GM06990 (cell line): ENCODE measurements at places on chromosomes 13 and 19.
A peak's percentile ranks its signal among the peaks of the same experiment; 100 is the strongest.

DNA sequence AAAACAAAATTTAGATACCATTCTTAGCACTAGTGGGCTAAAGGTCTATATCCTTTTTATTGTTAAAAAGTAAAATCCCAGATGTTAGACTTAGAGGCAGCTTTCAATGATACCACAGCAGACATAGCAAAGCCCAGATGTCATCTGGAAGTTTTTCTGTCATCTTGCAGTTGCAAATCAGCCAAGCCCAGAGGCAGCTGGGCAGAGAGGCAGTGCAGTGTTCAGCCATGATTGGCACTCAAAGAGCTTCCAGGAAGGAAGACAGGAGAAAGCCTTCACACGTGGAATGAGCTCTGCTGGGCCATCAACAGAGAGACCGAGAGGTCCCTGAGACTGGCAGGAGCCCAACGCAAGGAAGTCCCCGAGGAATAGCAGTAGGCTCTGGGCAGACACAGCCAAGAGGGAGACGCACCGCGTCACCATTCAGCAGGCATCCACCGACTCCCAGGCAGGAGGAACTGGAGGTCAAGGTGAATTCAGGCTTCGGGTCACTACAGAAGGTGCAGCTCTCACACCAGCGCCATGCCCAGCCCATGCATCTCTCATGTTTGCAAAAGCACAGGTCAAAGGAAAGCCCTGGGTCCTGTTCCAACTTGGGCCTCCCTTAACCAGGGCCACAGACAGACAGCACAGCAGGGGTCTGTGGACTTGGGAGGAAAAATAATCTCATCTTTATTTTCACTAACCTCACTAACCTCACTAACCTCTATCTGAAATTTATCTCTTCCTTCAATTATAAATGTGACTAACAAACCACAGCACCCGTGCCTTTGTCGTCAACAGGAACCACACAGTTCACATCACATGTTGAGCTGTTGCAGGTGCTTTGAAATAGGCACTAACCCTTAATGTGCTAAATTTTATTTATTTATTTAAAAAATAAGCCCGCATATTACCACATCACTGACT is 54.9 kb downstream of the TUBGCP3 start:
- no peak for DNase-seq

- DNase-seq, result peak; percentile 0
Observed at GRCh38 chr19:27746691-27747380, 1466.1 kb downstream of the UQCRFS1 start.

- DNase-seq, result no peak
Observed at GRCh38 chr19:2523630-2524311, 47.8 kb downstream of the GADD45B start.

GRCh38 chr13:23923031-23923430 is 25.7 kb upstream of the C1QTNF9B start:
- no peak for DNase-seq

- DNase-seq, result peak; percentile 80
Observed at GRCh38 chr19:11324079-11324661, 15.3 kb downstream of the RAB3D start.

DNA sequence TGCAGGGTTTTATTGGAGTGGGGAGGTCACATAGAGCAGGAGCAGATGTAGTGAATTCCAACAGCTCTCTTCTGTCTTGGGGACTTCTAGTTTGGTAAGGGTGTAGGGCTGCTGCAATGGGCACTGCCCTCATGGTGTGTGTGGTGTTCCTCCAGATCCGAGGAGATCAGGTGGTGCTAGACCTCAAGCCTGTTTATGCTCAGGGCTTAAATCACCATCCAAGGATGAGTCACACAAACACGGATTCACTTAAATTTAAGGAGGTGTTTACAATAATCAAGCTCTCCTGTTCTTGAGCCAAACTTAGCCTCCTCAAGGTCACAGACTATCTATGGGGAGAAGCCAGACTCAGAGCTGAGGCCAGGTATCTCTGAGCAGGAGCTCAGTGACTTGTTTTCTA is 23.0 kb downstream of the HS6ST3 start:
- DNase-seq, result no peak

DNA sequence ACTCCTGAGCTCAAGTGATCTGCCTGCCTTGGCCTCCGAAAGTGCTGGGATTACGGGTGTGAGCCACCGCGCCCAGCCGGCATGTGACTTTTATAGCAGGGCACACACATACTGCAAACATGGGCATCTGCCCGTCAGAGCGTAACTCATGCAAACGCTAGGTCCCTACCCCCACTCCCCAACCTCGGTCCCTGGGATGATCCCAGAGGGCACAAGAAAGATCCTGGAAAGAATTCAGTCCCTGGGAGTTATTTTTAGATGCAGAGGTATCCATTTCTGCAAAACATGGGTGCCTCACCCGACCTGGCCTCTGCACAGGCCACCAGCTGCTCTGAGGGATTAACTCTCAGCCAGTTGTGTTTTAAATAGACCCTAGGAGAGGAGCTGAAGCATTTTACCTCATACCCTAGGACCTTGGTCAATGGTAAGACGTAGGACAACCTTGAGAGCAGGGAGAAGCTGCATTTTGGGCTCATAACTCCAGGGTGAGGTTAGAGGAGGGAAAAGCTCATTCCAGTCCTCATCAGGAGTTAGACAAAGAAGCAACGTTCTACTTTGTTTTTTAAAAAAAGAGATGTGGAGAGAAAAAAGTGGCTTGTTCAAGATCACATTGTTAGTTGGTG is 10.8 kb downstream of the TMEM38A start:
- DNase-seq, result no peak

- no peak for DNase-seq
Observed at GRCh38 chr13:32114284-32114950, 82.8 kb downstream of the FRY start.

GRCh38 chr13:89115307-89115706 is 1444.1 kb downstream of the SLITRK5 start:
- DNase-seq, result no peak

DNA sequence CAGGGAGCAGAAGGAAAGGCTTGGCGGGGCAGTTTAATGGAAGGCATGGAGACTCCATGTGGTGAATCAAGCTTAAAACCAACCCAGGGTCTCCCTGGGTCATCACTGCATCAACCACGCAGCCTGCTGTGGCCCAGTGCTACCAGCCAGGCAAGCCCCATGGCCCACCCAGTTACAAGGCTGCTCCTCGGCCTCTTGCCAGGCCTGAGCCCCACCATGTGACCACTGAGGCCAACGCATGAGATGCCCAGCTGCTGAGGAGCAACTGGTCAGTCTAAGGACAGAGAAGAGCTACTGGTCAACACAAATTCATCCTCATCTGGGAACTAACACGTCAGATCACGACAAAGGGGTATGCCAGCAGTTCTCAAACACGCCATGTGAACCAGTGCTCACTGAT is 15.4 kb upstream of the KPTN start:
- DNase-seq, result no peak

- DNase-seq, result no peak
Observed at GRCh38 chr19:3642987-3643673, 16.5 kb upstream of the CACTIN start.

DNA sequence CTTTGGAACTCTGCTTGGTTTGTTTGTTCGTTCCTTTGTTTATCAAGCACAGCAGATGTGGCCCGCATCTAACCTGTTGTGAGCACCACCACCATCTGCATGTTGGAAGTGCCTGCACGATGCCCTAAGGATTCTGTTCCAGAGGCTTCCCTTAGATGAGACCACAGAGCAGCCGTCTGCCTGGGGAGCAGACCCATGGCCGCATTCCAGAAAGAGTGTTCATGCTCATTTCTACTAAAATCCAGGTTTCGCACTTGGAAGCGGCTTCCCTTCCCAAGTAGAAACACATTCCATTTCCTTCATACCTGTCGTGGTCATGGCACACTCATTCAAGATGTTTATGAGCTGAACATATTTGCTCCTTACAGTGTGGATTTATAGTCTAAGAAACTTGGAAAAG is 27.2 kb downstream of the COL4A2 start:
- no peak for DNase-seq

DNA sequence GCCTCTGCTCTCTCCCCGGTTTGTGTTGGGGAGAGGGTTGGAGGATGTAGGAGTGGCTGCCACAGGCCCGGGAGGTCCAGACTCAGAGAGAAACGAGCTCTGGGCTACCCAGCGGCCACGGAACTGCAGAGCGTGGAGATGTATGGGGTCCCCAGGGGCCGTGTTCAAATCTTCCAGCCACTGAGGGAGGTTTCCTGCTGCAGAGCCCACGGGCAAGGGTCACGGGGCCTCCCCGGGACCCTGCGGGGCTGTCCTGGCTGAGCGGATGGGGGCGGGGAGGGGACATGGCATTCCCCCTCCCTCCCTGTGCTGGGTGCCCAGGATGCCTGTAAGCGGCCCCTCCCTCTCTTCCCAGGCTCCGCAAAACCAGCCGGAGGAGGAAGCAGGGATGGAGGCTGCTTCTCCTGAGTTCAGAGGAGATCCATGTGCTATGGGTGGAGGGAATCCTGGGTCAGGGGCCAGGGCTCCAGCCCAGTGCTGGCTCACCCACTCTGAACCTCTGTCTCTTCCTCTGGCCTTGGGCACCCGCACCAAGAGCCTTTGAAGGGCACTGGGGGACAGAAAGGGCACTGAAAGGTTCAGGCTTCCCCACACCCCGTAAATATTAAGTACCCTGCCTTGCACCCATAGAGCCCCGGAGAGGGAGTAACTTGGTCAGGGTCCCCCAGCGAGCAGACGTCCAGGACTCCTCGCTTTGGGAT is 22.6 kb downstream of the SMIM24 start:
- DNase-seq, result no peak

- DNase-seq, result no peak
Observed at GRCh38 chr13:113740661-113741060, 18.4 kb upstream of the TMEM255B start.

- no peak for DNase-seq
Observed at GRCh38 chr13:111622051-111622531, 301.6 kb downstream of the TEX29 start.

GRCh38 chr13:48579165-48579918 is 46.5 kb upstream of the RCBTB2 start:
- peak; percentile 86 for DNase-seq

DNA sequence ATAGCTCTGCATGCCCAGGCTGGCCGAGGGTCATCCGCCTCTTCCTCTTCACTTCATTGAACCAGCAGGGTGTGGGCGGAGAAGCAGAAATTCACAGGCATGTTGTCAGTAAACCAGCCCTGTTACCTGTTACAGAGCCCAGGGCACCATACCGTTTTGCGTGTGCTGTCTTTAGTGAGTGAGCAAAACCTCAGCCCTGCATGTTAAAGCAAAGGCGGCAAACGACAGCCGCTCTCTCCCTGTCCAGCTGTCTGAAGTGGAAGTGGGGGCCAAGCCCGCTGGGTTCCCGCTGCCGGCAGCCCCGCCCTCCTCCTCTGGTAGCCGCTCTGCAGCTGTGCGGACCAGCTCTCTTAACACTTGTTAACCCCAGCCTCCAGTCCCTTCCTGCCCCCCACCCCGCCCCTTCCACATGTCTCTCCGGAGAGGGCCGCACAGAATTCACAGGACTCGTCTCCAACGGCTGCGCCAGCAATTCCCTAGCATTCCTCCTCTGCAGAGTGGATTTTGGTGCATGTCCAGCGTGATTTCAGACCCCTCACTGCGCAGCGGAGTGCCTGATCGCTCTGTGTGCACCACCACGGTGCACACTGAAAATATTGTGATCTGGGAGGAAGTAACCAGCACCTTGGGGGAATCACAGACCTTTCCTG is 12.7 kb downstream of the KLHL26 start:
- DNase-seq, result no peak

DNA sequence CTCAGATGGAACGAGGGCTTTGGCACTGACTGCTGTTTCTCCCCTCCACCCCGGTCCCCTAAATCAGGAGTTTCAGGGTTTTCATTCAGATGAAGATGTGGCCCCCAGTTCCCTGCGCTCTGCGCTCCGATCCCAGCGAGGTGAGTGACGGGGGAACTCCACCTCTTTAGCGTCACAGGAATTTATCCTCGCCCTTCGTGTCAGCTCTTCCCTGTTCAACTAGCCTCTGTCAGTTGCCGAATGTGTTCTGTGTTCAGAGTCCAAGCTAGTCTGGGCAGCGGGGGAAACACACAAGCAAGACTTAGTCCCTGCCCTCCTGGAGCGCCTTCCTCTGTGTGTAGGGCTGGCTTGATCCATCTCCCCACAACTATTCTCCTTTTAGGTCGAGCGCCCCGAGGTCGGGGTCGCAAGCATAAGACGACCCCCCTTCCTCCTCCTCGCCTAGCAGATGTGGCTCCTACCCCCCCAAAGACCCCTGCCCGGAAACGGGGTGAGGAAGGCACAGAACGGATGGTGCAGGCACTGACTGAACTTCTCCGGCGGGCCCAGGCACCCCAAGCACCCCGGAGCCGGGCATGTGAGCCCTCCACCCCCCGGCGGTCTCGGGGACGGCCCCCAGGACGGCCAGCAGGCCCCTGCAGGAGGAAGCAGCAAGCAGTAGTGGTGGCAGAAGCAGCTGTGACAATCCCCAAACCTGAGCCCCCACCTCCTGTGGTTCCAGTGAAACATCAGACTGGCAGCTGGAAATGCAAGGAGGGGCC is 1.8 kb downstream of the KMT2B start:
- DNase-seq, result no peak

- DNase-seq, result no peak
Observed at GRCh38 chr13:31204592-31204991, 4.8 kb downstream of the B3GLCT start.

DNA sequence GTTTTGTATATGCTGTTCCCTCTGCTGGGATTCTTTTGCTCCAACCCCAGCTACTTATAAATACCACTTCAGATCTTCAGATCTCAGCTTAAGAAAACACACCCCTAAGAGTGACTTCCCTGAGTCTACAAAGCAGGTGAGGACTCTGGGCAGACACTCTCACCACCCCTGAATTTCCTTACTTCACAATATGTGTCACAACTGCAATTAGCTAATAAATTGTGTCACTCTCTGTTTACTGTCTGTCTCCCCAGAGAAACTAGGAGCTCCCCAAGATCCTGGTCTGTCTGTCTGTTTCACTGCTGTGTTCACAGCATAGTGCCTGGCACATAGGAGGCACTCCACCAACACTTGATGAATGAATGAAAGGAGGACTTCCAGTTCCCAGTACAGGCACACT is 14.4 kb downstream of the CEBPA start:
- no peak for DNase-seq

- DNase-seq, result no peak
Observed at GRCh38 chr19:15300533-15301197, 31.7 kb downstream of the BRD4 start.

GRCh38 chr13:28394422-28394821 is 100.5 kb downstream of the FLT1 start:
- no peak for DNase-seq

- no peak for DNase-seq
Observed at GRCh38 chr13:52652980-52653303, 306 bp downstream of the SUGT1 start.

GRCh38 chr13:100824366-100824765 is 149.8 kb upstream of the TMTC4 start:
- DNase-seq, result no peak

- DNase-seq, result no peak
Observed at GRCh38 chr13:76958841-76959432, 10.6 kb downstream of the ACOD1 start.

GRCh38 chr19:57664269-57665127 is 4.2 kb upstream of the ZSCAN4 start:
- no peak for DNase-seq

- no peak for DNase-seq
Observed at GRCh38 chr19:30379841-30380610, 7.8 kb downstream of the ZNF536 start.

- no peak for DNase-seq
Observed at GRCh38 chr19:38252941-38253691, 3.1 kb downstream of the PPP1R14A start.
